ENCODE measurements at places on chromosomes 12 and 14.
A peak's percentile ranks its signal among the peaks of the same experiment; 100 is the strongest.

DNA sequence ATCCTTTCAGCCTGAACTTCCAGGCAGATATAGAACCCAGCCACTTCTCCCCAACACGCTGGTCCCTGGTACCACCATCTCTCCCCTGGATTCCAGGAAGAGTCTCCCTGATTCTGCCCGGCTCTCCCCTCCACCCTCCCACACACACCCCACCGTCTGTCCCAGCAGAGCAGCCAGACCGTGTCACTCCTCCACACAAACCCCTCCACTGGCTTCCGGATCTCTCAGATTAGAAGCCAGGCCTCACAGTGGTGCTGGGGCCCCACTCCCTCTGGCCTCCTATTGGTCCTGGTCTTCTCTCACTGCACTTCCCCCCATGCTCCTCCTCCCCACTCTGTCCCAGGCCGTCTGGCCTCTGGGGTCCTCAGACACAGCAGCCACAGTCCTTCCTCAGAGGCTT is 52.4 kb upstream of the CDKN3 start:
- DNase-seq = no peak

- DNase-seq = no peak
These were observed 103.5 kb downstream of the METTL25 start for GRCh38 chr12:82461836-82462235.

- DNase-seq = no peak
These were observed 15.1 kb upstream of the CCDC198 start for GRCh38 chr14:57508756-57509155.

- peak; percentile 73 for DNase-seq
These were observed 43.3 kb upstream of the PTPRO start for GRCh38 chr12:15278816-15279658.

DNA sequence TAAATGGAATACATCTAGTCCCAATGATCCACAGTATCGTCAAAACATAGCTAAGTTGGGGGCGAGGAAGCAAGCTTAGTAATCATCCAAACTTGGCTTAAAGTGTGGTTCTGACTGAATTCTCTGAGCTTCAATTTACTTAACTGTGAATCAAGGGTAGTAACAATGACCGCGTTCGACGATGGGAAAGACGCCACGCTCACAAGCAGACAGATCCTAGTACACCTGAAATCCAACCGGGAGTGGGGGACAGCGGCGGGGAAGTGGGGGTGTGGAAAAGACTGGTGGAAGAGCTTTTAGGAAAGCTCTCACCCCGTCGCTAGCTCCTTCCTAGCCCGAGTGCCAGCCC is 433 bp downstream of the COX16 start:
- DNase-seq = no peak

DNA sequence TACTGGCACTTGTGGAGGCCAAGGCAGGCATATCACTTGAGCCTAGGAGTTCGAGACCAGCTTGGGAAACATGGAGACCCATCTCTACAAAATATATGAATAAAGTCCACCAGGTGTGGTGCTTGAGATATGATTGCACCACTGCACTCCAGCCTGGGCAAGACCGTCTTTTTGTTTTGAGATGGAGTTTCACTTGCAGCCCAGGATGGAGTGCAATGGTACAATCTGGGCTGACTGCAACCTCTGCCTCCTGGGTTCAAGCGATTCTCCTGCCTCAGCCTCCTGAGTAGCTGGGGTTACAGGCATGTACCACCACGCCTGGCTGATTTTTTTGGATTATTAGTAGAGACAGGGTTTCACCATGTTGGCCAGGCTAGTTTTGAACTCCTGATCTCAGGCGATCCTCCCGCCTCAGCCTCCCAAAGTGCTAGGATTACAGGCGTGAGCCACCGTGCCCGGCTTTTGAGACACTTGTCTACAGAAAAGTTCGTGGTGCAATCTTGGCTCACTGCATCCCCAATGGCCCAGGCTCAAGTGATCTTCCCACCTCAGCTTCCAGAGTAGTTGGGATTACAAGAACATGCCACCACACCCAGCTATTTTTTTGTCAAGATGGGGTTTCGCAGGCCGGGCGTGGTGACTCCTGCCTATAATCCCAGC is 16.3 kb upstream of the ATP5F1B start:
- no peak for DNase-seq

DNA sequence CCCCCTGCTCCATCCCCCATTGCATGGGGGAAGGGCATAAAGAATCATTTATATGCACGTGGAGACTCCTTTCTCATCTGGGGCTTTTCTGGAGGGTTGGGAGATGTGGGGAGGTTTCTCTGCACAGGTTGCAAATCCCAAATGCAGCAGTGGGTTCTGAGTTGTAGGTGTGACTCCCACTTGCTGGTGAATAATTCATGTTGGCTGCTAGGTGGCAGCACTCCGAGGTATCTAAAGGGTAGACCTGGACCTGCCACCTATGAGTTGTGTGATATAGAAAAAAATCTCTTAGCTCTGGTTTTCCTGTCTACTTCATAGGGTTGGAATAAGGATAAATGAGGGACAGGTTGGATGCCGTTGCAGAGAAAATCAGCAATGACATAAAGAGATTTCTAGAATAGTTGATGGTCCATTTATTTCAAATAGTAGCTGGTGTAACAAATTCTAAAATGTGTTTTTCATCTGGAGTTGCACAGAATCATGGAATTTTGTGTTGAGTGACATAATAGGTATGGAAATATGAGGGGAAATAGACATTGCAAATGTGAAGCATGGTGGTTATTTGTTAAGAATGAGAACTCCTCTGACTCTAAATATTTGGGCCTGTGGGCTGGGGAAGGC is 4.6 kb downstream of the MARCHF9 start:
- no peak for DNase-seq

DNA sequence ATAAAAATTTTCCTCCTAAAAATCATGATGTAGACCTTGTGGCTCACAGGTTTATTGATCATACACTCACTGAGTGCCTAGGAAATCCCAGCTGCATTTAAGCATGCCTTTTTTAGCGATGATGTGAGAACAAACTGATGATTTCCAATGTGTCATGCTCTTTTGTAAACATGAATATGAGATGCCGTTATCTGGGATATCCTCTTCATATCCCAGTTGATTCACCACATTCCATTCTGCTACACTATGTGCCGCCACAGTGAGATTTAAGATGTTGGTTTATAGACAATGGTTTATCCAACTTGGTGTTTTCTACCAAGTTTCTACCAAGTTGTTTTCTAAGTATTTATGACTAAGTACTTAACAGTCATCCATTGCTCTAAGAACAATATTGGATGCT is 5.2 kb downstream of the OR4E1 start:
- no peak for DNase-seq

DNA sequence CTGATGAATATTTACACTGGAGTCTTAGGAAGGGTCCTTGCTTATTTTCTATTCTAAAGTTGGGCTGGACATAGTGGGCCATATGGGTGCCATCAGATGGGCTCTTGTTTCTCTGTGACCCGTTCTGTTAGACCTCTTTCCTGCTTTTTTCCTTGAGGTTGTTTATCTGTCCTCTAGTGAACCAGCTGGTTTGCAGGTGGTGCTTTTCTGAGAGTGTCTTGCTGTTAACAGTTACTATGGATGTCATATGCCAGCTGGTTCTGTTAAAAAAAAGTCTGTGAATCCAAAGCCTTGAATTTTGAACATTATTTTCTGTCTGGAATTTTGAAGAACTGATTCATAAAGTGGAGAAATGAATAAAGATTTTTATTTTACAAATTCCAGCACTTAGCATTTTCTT is 29.2 kb downstream of the ZC3H14 start:
- DNase-seq = no peak

DNA sequence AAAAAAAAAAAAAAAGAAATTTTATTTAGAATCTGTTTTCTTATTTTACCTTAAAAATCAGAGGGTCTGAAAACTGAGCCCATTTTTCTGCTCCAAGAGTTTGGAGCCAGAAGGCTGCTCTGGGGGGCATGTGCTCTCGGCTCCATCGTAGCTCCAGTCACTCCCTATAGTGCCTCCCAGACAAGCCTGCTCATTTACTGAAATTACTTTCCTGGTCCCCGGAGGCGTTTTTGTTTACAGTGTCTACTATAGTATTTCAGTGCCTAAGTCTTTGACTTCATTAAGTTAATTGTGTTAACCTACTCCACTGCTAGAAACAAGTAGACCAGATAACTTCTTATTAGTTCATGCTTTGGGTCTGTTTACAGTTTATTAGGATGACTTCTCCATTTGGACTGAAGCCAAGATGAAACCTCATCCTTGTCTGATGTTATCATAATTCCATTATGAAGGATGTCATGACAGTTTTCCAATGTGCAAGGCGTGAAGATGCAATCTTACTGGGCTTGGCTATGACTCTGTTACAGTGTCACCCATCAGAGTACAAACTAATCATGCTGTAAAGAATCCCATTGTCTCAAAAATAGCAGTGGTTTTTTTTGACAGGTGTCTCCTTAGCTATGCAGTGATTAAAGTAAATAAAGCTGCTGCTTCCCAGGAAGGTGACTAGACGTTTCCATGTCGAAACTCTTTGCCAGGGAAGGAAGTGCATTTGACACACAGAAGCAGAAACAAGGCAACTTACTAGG is 182.3 kb downstream of the TMEM132C start:
- no peak for DNase-seq

- DNase-seq = no peak
These were observed 33.3 kb downstream of the STAB2 start for GRCh38 chr12:103620395-103620794.

- DNase-seq = no peak
These were observed 25.6 kb downstream of the ALDH2 start for GRCh38 chr12:111792155-111792855.

- no peak for DNase-seq
These were observed 147.6 kb downstream of the NDUFA12 start for GRCh38 chr12:94855853-94856252.

DNA sequence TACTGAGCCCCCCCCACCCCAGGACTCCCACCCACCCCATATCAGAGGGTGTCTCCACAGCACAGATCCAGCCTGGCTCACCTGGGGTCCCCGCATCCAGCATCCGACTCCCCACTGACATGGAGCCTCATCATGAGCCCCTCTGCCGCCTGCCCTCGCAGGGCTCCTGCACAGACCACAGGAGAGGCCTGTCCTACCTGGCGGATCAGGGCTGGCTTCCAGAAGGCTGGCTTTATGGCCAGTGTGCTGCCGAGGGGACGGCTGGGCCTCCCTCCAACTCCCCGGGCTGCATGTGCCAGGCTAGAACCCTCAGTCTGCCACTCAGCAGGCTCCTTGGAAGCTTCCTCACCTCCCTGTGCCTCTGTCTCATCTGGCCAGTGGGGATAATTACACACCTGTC is 119.0 kb downstream of the RFLNA start:
- no peak for DNase-seq

DNA sequence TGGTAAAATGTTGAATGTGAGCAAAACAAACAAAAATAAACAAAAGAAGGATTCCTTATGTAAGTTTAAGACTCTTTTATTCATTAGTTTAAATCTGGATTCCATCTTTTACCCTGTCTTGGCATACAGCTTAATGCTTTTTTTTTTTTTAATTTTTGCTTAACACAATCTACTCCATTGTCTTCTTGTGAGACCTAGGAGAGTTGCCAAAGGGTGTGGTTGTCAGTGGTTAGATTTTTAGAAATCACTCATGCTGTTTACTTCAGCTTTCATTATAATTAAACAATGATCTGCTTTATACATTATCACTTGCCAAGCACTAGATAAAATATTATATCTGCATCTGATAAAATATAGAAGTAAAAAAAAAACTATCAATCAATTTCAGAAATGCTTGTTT is 77.7 kb upstream of the KITLG start:
- no peak for DNase-seq

DNA sequence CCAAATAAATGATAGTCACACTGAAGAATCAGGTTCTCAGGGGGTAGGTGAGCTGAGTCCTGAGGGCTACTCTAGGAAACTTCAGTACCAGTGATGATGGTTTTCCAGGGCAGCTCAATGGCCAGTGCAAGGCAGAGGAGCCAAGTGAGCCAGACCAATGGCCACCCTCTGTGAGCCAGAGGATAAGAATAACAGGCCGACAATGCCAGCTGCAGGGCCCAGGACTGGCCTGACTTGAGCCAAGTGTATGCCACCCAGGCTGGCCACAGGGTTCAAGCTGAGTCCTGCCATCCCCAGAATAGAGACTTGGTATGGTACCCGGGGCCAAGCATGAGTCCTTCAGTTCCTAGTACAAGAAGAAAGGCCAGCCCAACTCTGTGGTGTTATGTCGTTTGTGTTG is 355.5 kb downstream of the DPF3 start:
- DNase-seq = no peak

DNA sequence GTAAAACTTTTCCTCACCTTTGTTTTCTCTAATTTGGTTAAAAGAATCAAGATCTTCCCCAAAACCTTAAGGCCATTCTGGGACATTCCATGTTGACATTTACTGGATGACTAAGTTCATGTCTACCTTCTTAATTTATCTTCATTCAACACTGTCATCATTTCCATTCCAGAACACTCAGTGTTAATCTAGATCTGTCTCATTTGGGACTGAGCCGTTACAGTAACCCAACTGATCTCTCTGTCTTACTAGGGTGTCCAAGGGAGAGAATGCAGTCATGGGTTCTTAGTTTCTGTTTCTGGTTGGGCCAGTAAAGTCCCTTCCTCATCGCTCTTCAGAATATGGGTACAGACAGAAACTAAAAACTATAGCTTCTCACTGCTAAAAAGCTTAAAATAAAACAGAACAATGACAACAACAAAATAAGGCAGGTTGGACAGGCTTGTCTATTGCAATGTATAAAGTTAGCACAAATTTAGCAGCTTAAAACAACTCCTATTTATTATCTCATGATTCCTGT is 144.8 kb downstream of the ASCL1 start:
- no peak for DNase-seq

DNA sequence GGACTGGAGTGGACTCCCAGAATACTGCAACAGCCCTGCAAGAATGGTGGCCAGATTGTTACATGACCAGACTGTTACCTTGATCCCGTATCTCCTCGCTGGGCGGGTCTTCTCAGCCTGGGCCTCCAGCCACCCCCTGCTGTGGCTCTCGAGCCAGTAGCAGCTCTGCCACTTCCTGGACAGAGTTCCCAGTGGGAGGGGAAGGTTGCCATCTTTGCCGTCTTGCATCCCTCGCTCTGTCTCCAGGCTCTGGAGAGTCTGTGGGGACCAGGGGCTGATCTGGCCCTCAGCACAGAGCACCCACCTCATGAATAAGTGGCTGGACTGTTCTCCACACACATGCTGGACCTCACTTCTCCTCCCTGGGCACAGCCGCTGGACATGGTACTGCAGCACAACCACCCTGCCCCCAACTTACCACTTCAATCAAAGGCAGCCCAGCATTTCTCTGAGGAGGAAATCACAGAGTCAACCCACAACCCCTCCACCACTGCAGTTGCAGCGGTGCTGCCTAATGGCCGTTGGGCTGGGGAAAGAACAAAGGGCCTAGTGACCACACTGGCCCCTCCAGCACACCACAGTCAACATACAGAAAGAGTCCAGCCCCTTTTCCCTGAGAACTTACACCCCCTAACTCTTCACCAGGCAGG is 6.9 kb upstream of the KLRF1 start:
- no peak for DNase-seq

- DNase-seq = no peak
These were observed 188.6 kb upstream of the SOX5 start for GRCh38 chr12:24138041-24138440.

- DNase-seq = peak; percentile 46
These were observed 56.7 kb downstream of the C14orf132 start for GRCh38 chr14:96095581-96096476.

GRCh38 chr12:96416033-96416799 is 16.0 kb upstream of the CDK17 start:
- peak; percentile 78 for DNase-seq

Measured in GM04504 (cell line).